ENCODE measurements at places on chromosomes 5 and 9.
A peak's percentile ranks its signal among the peaks of the same experiment; 100 is the strongest.

DNA sequence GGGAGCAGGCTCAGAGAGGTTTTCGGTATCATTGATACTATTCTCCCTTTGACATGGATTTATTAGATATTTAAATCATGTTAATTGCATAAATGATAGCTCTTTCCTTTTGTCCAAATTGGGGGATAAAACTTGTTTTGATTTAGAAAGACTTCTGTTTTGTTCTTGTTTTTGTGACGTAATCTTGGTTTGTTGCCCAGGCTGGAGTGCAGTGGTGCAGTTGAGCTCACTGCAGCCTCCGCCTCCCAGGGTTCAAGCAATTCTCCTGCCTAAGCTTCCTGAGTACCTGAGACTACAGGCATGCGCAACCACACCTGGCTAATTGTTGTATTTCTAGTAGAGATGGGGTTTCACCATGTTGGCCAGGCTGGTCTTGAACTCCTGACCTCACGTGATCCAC, 7.1 kb downstream of the MAT2B start:
- DNase-seq = peak; percentile 15

DNA sequence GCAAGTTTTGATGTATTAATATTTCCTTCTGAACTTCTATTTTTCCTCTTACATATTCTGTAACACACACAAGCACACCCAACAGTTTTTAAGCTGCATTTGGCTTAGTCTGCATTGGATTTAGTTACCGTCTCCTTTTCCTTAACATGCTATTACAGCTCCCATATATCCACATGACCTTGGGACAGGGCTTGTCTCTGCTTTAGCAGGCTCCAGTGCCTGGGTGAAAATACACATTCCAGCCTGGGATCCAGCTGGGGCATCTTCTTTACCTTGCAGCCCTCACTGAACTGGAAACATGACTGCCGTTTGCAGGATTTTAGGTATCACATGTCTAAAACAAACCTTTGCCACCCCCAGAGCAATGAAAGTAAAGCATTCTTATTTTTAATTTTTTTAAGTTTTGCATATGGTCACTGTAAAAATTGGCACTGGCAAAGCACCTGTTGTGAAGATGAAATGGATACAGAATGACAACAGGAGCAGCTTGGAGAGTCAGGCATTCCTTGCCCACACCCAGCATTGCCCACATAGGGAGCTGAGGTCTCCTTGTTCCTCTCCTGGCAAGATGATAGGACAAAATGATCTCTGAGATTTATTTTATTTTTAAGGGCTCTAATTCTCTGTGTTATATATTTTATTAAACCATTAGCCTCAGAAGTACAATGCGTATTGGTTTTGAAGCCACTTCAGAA, 4.0 kb downstream of the GADD45G start:
- DNase-seq = no peak

- DNase-seq = peak; percentile 12
Observed at GRCh38 chr5:39570403-39571027, 145.7 kb upstream of the DAB2 start.

DNA sequence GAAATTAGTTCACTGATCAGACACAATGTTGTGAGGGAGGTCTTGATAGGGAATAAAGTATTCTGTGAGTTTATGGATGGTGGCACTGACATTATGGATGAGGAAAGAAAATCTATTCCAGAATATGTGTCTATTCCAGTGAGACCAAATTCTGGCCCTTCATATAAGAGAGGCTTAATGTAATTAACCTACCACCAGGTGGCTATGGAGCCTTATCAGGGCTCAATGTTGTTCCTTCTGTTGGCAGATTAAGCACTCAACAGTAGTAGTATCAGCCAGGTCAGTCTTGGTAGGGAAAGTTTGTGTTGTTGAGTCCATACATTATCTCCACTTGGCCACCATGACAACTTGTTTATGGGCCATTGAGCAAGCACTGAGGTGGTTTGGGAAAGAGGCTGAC, 41.7 kb upstream of the BARX1 start:
- no peak for DNase-seq

GRCh38 chr5:133992429-133993155, 12.2 kb downstream of the VDAC1 start:
- DNase-seq = peak; percentile 64

DNA sequence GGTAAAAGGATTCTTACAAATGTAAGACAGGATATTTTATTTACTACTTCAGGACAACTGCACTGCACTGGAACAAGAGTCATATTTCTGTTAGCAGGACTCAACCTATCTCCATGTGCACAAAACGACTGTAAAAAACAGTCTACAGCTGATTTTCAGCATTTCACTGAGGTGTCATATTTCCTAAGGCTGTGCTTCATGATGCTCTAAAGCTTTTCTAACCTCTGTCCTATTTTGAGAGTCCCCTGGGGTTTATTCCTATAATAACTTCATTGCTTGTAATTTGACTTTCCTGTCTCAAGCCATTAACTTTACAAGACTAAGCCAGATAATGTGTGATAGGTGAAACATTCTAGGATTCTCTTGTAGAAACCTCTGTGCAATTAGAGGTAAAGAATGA, 472.3 kb downstream of the HINT1 start:
- no peak for DNase-seq

DNA sequence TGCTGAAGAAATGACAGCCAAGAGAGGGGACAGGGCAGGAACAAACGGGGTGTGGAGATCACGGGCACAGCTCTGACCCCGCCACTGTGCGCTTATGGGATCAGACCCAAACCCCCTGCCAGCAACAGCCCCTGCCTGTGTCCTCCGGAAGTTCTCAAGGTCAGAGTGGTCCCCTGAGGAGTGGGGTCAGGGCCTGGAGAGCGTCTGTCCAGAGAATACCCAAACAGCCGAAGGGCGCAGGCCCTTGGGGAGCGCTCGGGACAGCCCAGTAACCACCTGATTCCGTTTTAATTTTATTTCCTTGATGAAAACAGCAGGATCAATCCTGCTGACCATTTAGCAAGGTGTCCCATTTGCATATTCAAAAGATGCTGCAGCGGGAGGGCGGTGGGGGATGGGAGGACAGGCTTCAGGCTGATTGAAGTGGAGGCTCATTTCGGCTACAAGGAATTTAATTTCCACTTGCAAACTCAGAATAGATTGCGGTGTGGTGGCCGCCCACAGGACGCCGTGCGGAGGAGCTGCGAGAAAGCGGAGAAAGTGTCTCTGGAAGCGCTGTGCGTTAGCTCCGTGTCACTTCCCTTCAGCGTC, 32.6 kb upstream of the TMEM250 start:
- DNase-seq = no peak

DNA sequence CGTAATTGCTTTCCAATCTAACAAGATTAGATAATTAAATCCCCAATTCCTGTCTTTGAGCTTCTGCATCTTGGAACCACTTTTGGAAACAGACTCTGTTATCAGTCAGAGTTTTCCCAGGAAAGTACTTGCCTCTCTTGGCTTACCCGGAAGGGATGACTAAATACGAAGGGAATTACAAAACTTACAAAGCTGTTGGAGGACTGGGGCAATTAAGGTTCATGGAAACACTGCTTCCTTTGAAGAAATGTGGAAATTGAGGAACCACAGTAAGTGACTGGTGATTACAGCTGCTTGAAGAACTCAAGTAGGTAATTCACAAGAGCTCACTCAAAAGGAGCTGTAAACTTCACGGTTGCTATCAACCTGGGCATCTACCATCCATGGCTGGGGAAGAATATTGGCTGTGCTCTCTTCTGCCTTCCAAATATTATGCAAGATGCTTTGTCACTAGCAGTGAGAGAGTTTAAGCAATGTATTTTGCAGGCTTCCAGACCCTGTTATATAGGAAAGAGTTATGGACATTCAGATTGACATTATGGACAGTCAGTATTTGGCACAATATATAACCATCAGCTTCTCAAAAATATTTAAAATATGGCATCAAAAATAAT, 104.6 kb upstream of the MAN2A1 start:
- DNase-seq = no peak

- no peak for DNase-seq
Observed at GRCh38 chr5:74063821-74064220, 437.8 kb downstream of the ARHGEF28 start.

- no peak for DNase-seq
Observed at GRCh38 chr5:149108651-149109280, 32.5 kb upstream of the ABLIM3 start.

DNA sequence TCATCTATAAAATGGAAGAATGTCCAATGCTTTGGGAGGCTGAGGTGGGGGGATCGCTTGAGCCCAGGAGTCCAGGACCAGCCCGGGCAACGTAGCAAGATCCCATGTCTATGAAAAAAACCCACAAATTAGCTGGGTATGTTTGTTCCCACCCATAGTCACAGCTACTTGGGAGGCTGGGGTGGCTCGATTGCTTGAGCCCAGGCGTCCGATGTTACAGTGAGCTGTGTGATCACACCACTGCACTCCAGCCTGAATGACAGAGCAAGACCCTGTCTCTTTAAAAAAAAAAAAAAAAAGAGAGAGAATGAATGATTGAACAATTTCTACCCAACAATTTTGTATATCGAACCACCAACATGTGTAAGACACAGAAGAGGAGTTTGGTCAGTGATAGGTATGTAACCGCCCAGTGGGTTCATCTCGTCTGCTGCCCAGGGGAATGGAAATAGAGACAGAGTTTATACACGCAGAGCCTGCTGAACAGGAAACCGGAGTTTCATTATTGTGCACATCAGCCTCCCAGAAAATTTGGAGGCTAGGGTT, 26.2 kb upstream of the ERGIC1 start:
- DNase-seq = no peak

DNA sequence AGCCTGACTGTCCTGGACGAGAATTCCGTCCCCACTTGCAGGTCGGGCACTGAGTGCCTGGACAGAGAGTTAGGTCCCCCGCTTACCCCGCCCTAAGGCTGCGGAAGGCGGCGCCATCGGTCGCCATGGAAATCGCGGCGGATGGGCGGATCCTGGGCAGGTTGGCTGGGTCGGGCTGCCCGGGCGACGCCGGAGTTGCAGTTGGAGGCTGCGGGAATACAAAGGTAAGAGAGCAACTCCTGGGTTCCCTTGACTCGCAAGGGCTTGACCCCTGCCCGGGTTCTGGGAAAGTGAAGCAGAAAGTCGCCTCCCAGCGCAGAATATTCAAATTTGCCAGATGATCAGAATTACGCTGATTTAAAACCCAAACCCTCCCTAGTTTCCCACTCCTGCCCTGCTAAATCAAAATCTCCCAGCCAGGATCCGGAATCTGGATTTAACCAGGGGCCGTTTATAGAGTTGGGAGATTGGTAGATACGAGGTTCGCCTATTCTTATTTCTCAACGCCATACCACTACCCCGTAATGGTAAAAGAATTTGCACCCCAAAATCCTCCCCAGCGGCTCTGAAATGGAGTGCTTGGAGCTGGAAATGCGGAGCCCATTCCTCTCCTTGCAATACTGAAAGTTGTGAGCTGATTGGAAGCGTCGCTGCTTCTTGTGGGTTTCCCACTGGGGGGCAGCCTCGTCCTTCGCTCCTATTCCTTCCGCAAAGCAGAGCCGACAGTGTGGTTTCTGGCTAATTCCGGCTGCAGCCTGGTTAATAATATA, 156.4 kb upstream of the RASEF start:
- DNase-seq = peak; percentile 40

GRCh38 chr9:106885451-106885850, 22.5 kb downstream of the ZNF462 start:
- no peak for DNase-seq

GRCh38 chr5:39584927-39585326, 160.1 kb upstream of the DAB2 start:
- no peak for DNase-seq

- no peak for DNase-seq
Observed at GRCh38 chr5:65073250-65073661, 304.5 kb downstream of the CWC27 start.

GRCh38 chr9:22169243-22169642, 160.1 kb upstream of the CDKN2B start:
- no peak for DNase-seq

All from putamen (tissue), 1 donor.